ENCODE measurements at places on chromosomes 12 and 14.
A peak's percentile ranks its signal among the peaks of the same experiment; 100 is the strongest.

GRCh38 chr12:87585882-87586557 lies 443.2 kb downstream of the C12orf50 start:
- no peak for DNase-seq

GRCh38 chr12:78726854-78727253 lies 137.7 kb upstream of the SYT1 start:
- no peak for DNase-seq

GRCh38 chr12:108097160-108097911 lies 31.8 kb upstream of the WSCD2 start:
- no peak for DNase-seq

DNA sequence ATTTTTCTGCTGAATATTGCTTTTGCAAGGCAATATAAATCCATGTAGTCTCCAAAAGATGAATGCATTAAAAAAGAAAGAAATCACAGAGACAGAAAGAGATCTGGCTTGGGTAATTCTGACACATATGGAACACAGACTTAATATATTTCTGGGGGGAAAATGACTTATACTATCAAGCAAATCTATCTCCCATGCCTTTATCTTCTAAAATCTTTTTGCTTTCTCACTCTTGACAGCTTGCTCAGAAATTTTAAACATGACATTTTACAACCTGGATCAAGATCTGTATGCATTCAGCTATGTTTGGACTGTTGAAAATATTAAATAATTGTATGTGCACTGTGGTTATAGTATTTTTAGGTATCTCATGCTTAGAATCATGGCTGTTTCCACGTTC lies 73.0 kb downstream of the KITLG start:
- DNase-seq = no peak

- peak; percentile 46 for DNase-seq
These were observed 73.1 kb upstream of the CEP83 start for GRCh38 chr12:94532490-94533422.

DNA sequence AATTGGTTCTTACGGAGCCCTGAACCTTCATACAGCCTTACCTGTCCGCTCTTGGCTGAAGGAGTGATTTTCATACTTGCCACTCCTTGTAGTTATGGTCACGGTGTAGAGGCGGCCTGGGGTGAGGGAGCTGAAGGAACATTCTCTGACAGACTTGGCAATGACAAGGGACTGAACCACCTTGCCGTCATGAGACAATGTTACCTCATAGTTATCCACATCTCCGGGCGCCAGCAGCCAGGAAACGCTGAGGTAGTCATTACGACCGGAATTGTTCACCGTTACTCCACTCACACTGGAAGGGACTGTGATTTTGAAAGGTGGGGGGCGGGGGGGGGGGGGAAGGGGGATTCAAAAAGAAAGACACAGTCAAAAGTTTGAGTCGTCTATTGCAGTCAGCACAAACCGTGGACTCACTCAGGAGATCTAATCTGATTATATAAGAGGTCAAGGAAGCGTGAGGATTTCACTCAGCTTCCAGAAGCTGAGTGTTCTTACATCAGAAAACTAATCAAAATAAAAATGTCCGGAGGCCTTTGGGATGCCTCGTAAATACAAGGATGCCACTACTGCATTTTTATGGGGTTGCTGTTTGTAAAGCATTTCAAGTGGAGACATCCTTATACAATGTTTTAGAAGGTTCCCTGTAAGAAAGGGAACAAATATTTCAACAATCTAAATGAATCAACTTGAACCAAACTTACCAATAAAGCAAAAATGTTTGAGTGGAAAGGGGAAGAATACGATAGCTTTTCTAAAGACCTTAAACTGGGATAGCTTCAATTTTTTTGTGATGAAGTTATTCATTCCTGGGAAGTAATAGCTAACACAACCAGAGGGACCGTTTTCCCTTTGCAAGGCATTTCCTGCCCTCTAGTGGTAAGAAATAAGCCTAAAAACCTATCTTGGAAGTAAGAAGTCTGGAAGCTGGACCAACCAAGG lies 60.6 kb downstream of the PTPRB start:
- DNase-seq = no peak

- DNase-seq = no peak
These were observed 504.9 kb downstream of the VRK1 start for GRCh38 chr14:97301931-97302559.

DNA sequence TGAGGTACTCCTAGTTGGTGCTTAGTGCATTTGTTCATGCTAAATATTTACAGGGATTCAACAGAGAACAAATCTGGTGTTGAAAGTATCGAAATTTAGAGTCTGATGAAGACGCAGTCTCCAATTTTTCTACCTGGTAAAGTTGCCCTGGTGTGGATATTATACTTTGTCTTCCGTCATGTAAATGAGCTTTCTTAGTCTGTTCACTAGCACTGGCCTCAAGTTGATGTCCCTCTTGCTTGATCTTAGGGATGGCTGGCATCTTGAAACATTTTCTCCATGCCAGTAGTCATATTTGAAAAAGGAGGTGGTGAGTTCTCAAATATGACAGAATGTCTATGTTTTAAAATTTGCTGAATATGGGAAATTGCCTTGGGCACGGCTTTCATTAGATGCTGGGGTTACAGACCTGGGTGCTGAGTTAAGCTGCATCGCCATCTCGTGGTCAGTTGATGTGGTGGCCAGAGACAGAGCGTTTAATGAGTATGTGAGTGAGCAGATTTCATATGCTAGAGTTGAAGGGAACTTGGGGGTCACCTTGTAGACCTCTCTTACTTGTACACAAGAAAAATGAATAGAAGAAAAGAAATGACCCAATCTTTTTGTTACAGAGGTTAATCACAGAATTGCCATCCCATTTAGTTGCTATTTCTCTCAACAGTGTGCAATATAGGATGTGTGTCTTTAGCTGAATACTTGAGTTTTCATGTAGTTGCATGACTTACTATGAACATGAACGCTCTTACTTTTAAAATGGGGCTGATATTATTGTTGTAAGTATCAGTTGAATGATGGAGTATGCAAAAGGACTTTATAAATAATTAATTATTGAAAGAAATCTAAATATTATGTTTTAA lies 172.8 kb upstream of the DCN start:
- DNase-seq = no peak

DNA sequence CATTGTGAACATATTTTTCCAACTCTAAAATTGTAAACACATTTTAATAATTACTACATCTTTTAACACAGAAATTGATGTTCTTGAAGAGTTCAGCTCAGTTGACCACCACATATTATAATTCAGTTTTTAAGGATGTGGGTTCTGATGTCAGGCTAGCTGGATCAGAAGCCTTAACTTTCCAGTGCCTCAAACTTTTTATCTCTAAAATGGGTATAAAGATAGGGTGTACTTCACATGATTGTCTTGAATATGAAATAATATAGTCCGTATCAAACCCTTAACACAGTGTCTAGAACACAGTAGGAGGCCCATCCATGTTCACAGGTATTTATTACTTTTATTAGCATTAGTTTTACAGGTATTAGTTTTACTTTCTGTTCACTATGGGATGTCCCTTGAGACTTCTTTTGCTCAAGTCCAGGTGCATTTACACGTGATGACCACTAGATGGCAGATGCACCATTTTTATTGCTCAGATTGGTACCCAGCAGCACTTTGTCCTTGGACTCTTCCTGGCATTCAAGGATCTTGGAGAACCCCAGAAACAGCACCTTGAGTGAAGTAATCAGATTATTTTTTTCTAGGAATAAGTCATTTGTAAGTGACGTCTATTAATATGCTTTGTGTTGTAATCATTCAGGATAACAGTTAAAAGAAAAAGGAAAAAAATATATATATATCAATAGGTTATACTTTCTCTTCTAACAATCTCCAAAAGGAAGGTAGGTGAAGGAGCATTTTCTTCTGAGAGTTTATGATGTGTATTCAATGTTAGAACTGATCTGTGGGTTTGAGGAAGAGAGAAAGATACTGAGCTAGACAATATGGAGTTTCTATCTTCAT lies 580.2 kb downstream of the ETNK1 start:
- no peak for DNase-seq

- no peak for DNase-seq
These were observed 293 bp downstream of the IFI27L1 start for GRCh38 chr14:94081386-94081820.

GRCh38 chr14:88468406-88468805 lies 82.9 kb downstream of the SPATA7 start:
- no peak for DNase-seq

DNA sequence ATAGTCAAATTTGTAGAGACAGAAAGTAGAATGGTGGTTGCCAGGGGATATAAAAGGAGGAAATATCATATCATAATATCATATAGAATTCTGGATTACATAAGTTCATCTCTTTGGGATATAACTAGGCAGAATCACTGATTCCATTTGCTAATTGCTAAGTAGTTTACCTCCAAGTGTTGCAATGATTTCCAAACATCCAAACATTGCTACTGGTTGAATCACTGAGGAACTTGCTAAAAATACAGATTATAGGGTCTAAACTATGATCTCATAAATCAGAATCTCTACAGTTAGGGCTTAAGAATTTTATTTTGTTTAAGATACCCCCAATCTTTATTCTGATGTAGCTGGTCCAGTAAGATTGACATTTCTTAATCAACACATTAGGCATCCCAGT lies 16.1 kb upstream of the TAS2R42 start:
- no peak for DNase-seq

DNA sequence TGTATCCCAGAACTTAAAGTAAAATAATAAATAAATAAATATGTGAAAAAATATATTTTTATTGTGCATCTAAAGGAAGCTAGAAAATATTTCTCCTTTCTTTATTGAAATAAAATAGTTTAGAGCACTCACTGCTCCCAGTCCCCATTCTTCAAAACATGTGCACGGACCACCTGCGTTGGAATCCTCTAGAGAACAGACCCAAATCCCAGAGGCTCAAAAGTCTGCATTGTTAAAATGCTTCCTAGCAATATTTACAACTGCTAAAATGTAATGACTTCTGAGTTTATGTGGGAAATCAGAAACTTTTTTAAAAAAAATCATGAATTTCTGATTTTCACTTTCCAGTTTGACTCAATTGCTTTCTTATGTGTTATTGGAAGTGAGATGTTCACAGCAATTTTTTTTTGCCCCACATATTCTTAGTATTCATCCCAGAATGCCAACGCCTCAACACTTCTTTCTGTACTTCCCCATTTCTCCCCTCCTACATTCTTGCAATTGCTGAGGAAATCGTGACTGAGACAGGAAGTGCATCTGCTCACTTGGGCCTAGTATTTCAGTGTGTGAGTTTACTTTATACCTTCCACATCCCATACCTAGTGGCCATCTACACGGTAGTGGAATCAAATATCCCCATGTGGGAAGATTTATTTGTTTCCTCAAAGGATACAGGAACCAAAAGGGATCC lies 116.0 kb upstream of the FLRT2 start:
- DNase-seq = no peak

DNA sequence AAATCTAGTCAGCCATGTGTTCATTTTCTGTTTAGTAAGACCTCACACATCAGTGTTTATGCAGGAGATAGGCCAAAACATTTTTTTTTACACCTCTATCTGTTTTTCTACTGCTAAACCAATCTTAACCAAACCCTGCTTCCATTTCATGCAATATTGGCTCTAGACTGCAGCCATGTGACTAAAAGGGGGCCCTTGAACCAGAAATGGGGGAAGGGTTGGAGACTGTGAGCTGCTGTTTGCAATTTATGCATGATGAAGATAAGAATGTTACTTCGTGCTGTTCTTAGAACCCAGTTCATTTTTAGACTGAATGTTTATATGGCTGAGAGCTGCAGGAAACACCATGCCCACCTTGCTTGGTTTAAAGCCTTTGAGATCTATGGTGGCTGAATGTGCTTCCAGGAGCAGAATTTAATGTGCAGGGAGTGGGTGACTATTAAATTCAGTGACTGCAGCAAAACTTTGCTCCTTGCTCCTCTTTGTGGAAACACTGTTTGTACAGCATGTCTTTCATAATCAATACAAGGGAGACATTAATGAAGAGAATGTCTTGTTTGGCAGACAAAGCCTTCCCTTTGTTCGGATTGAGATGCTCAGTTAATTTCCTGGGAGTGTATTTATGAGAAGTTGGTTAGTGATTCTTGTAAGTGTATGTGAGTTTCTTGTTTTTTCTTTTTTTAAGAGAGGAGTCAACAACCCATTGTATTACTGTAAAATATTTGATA lies 53.6 kb downstream of the CHST11 start:
- no peak for DNase-seq

GRCh38 chr14:89576960-89577359 lies 159.9 kb upstream of the FOXN3 start:
- no peak for DNase-seq

DNA sequence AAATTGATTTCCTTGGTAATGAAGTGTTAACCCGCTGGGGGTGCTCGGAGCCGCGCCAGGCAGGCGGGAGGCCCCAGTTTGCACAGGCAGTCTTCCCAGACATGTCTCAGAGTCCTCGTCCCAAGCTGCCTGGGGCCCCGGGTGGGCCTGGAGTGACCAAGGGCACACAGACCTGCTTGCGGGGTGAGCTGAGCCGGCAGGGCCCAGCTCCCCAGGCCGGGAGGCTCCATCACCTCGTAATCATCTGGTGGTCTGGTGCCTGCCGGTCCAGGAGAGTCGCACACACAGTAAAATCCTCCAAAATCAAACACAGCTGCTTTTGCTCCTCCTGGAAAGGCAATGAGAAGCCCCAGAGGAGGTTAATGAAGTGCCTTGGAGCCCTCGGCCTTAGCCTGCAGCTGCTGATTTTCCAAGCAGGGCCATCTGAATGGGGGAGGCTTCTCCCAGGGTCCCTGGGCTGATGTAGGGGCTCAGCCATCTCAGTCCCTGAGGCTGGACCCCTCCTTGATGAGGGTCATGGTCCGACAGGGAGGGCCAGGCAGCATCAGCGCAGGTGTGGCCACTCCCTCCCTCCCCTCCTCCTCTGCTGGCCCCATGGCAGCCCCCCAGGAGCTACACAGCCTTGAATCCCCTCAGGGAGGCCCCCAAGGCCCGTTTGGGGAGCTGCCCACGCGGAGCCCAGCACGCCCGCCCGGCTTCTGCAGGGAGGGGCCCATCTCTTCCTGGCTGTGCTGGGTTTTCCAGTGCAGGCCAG lies 39.4 kb upstream of the FBRSL1 start:
- no peak for DNase-seq

DNA sequence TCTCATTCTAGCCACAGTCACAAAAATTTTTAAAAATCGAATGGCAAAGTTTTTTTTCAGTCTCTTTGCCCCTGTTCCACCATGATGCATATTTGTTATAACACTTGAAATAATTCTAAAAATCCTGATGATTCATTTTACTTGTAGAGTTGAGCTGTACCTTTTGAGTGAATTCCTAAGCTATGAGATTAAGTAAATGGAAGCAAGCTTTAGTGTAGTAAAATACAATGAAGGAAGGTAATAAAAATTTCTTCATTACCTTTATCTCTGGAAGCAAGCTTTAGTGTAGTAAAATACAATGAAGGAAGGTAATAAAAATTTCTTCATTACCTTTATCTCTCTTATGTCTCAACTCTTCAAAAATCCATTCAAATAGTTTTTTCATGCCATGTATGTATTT lies 46.1 kb downstream of the TMTC3 start:
- DNase-seq = no peak

DNA sequence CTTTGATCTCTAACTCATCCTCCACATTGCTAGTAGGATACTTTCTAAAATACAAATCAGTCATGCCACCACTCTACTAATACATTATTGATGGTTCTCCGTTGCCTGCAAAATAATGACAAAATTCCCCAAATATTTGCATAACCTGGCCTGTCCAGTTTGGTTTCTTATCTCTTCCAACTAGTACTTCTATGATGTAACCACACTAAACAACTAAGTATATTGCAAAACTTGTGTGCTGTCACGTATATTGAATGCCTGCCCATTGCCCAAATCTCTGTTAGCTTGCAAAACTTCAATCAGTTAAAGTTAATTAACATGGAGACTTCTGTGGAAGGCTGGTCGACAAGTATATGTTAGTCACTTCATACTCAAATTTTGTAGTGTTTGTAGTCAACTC lies 6.5 kb downstream of the OR6C74 start:
- no peak for DNase-seq

- DNase-seq = no peak
These were observed 2.7 kb downstream of the CHST11 start for GRCh38 chr12:104459368-104459909.

Measured in stimulated activated naive CD4-positive, alpha-beta T cell (primary cell).